ENCODE measurements at places on chromosomes 1 and 21.

GRCh38 chr1:169193191-169193850 lies 86.8 kb downstream of the ATP1B1 start:
- DNase-seq = no peak

DNA sequence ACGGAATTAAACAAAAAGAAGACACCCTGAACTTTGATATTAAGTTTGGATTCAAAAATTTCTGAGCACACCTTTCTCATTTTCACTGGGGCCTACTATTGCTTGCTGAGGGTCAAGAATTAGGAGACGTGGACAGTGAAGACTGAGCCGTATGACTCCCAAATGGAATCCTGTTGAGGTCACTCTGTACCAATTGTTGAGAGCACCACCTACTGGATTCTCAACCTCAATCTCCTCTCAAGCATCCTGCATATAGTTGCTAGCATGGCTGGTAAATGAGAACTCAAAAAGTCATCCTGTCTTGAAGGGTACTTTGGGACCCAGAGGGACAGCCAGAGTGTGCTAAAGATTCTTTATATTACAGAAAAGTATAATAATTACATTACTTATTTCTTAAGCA lies 20.2 kb upstream of the MTR start:
- DNase-seq = no peak

DNA sequence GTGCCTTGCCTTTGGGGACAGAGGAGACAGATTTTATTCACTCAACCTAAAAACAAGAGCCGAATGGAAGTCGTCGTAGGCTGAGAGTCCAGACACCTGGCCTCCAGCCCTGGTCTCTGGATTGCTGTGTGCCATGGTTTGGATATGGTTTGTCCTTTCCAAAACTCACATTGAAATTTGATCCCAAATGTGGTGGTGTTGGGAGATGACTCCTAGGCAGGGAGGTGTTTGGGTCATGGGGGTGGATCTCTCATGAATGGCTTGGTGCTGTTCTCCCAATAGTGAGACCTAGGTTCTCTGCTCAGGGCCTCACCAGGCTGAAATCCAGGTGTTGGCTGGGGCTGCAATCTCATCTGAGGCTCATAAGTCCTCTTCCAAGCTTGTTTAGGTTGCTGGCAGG lies 75.5 kb downstream of the FOXD2 start:
- no peak for DNase-seq

- DNase-seq = no peak
Measured at GRCh38 chr1:245475961-245476516, 321.3 kb downstream of the KIF26B start.

DNA sequence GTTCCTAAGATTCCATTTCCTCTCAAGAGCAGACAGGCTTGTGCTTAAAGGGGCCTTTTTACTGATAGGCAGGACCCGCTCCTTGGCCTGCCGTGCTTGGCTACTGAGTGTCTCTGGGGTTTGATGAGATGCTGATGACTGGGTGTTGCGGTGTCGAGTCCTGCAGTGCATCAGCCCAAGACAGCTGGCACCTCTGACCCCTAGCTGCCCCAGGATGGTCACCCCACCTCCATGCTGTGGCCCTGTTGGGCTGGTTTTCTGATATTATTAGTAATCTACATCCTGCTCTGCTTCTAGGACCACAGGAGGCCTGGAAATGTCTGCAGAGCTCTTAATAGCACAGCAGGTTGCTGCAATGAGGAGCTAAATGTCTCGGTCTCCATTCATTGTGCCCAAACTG lies 28.7 kb downstream of the LRRC71 start:
- DNase-seq = no peak

DNA sequence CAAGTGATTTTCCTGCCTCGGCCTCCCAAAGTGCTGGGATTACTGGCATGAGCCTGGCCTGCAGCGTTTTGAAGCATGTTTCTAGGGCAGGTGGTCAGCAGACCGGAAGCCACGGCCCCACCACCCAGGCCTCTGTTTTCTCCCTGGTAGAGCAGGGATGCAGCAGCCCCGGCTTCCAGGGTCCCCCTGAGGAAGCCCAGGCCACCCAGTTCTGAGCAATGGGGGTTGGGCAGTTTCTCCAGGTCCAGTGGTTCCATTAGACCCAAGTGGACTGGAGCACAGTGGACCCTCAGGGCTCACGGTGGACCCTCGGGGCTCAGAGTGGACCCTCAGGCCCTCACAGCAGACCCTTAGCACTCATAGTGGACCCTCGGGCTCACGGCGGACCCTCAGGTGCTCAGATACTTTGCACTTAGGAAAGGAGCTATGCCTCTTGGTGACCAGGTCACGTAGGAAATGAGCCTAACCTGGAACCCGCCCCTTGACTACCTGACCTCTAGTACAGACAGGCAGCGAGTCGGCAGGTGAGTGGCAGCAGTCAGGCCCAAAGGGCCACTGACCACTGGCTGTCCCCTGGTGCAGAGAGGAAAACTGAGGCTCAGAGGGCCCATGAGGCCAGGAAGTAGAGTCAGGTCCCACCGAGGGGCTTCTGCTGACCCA lies 4.6 kb upstream of the FNDC10 start:
- no peak for DNase-seq

- peak; percentile 3 for DNase-seq
Measured at GRCh38 chr1:243354511-243355153, 98.8 kb downstream of the SDCCAG8 start.

DNA sequence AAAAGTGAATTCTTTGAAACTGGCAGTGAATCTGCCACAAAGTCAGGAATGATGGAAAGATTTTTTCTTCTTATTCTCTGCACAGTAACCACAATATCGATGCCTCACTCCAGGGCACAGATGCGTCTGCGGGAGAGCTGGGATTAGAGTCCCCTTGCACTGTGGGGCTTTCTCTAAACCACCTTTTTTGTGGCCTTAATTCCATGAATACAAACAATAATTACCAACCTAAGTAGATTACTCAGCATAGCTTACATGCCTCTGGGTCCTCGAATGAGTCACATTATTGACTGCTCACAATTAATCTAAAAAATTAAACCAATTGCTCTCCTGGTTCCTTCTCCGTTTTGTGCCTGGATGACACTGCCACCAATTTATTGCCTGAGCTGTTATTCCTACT lies 125.8 kb downstream of the KAZN start:
- DNase-seq = no peak

GRCh38 chr1:118998171-118998570 lies 10.0 kb upstream of the TBX15 start:
- no peak for DNase-seq

GRCh38 chr1:21344750-21345443 lies 54.6 kb upstream of the ECE1 start:
- DNase-seq = no peak

DNA sequence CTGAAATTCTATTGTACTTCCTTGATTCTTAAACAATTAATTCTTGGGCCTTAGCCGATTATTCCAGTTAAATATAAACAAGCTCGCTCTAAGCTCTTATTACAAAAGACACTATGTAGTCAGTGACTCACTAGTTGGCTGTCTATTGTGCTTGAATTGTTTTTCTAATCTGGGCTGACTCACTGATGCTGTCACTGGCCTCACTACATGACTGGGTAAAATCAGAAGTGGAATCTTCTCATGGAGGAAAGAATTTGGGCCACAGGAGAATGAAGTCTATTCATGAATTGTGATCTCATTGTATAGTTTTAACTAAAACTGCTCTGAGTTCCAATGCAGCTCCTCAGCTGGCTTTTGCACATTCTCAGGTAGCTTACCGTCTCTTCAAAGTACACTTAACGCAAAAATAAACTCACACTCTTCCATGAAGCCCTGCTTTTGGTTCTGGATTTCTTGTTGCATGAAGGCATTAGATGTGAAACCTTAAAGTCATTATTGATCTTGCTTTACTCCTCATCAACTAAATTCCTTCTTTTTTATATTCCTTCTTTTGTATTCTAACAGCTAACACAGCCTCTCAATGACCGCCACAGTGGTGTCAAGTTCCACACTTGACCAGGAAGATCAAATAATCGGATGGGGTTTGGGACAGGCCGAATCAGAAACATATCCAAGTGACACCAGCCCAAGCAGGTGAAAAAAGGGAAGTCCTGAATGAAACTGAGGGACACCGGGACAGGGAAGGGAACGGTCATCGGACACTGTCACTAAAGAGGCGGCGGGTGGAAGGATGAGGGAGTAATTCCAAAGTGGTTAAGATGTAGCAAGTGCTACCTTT lies 80.9 kb upstream of the LBR start:
- peak; percentile 93 for DNase-seq

GRCh38 chr1:175628548-175629317 lies 114.7 kb downstream of the TNR start:
- no peak for DNase-seq

DNA sequence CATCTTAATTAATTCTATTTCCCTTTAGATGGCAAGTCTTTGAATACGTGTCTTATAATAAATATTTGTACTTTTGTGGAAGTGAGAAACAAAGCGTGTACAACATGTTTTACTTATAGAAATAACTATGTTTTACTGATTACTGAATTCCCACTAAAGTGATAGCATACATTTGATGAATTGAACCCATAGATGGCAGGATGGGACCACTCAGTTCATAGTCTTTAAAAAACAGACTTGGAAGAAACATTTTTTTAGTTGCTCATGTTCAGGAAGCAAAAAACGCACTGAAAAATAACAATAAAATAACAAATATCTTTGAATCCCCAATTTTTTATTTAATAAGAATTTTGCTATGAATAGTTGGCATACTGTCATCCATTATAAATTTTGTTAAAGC lies 507.1 kb upstream of the ZRANB2 start:
- peak; percentile 53 for DNase-seq

DNA sequence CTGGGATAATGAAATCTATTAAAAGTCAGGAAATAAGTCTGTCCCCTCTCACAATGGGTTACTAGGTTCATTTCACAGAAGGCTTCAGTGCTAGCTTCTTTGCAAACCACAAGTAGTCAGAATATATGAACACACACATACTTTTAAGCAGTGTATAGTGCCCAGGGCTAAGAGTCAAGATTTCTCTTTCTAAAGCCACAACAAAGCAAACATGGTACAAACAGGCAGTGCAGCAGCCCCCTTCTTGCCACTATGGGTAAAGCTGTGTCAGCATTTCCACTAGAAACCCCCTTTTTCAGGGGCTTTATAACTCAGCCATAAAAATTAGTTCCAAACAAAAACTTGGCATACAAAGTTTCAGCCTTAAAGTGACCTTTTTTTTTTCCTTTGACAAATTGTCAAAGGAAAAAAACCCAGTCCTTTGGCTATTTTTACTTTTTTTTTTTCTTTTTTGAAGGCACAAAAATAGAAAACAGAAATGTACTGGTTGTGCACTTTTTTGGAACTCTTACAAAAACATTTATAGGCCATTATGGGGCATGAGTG lies 315.4 kb downstream of the LMO4 start:
- DNase-seq = no peak

DNA sequence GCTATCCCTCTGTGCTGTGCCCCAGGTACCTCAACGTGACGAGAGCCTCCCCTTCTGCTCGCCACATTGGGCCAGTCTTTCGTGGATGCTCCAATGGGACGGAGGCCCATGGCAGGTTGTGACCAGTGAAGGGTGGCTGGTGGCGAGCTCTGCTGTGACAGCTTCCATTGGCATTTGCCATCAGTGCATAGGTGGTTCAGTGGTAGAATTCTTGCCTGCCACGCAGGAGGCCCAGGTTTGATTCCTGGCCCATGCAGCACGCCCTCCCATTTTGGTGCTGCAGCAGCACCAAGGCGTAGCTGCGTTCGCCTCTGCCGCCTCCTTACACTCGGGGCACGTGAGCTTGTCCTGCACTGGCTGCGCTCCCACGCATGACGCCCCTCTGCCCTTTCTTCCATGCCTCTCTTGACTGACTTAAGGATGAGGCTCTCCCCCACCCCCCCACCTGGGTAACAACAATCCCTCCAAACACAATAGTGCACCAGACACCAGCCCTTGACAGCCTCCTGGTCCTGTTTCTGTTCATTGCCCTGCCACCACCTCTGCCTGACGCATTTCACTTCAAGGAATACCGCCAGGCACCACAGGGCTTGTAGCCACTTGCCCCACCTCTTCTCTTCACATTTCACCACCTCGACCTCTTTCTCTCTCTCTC lies 24.7 kb upstream of the FCGR2A start:
- no peak for DNase-seq

GRCh38 chr1:41957568-41957967 lies 38.8 kb upstream of the HIVEP3 start:
- peak; percentile 17 for DNase-seq

DNA sequence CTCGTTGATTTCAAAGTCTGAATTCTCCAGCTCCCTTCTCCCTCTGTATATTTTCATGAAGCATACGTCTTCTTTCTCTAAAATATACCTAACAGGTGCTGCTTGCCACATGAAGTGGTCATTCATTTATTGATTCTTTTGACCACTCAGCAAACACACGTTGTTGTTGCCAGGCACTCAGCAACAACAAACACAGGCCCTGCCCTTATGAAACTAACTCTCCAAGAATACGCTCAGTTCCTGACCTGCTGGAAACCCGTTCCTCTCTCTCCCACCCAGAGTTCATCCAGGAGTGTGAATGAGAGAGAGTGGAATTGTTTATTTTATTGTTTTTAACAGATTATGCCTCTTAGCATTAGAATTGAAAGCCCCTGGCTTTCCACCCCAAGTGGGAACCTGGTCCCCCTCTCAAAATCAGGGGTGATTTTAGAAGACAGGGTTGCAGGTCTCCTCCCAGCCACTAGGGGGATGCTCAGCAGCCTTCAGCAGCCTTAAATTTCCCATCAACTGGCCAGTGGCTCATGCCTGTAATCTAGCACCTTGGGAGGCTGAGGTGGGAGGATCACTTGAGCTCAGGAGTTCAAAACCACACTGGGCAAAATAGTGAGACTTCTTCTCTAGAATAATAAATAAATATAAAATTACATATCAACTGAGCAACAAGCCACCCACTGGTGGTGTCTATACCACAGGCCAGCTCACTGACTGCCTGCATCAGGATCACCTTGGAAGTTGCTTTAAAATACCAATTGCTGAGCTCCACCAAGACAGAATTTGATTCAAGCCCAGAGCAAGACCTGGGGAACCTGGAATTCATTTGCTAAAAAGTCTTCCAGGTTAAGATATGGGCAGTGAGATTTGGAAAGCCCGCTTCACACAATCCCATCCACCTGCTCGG lies 181.0 kb upstream of the KLHDC7A start:
- DNase-seq = no peak

DNA sequence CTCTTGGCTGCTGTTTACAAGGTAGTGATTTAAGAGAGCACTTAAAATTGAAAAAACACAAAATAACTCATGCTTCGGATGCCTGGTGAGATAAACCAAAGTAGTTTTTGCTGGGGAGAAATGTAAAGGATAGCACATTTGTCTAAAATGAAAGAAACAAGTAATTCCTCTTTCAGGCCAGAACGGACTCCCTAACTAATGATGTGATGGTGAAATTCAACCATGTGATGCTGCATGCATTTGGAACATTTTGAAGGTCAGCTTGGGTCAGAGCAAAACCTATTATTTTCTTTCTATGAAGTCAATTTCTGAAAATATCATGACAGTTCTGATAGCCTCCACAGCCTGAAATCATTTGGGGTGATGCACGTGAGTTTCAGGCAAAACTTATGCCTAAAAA lies 27.6 kb downstream of the NMNAT2 start:
- DNase-seq = no peak

DNA sequence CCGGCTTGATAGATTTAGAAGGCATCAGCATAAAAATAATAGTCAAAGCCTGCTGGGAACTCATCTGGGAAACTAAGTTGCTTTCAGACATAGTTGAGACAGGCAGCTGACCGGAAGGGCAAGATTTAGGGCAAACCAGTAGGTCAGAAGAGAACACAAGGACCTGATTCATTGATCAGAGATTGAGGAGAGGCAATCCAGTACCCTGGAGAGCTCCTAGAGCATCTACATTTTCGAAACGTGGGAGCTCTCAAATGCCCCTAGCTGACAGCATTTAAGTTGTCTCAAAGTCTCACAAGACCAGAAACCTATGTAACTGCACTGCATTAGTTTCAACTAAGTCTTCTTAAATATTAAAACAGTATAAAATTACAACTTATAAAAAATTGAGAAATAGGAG lies 22.9 kb upstream of the MTF2 start:
- DNase-seq = peak; percentile 3
